ENCODE measurements at places on chromosomes 2 and 18.

GRCh38 chr2:234339501-234339900 lies 157.4 kb downstream of the ARL4C start:
- no peak for DNase-seq

GRCh38 chr2:62339413-62339812 lies 143.5 kb downstream of the B3GNT2 start:
- DNase-seq, result no peak

DNA sequence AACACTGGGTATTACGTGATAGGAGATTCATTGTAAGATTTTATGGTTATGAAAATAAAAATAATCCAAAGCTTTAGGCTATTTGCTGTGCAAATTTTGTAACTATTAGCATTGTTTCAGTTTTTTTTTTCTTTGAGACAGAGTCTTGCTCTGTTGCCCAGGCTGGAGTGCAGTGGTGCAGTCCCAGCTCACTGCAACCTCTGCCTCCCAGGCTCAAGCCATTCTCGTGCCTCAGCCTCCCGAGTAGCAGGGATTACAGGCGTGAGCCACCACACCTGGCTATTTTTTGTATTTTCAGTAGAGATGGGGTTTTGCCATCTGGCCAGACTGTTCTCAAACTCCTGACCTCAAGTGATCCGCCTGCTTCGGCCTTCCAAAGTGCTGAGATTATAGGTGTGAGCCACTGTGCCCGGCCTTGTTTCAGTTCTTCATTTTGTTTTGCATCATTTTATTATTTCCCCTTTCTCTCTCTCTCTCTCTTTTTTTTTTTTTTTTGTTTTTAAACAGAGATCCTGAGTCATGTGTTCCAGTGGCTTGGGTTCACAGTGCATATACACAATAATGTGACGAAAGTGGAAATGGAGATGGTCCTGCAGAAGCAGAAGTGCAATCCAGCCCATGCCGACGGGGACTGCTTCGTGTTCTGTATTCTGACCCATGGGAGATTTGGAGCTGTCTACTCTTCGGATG lies 25.8 kb downstream of the CASP10 start:
- DNase-seq, result no peak

GRCh38 chr2:206213514-206213845 lies 53.8 kb downstream of the EEF1B2 start:
- DNase-seq, result no peak

DNA sequence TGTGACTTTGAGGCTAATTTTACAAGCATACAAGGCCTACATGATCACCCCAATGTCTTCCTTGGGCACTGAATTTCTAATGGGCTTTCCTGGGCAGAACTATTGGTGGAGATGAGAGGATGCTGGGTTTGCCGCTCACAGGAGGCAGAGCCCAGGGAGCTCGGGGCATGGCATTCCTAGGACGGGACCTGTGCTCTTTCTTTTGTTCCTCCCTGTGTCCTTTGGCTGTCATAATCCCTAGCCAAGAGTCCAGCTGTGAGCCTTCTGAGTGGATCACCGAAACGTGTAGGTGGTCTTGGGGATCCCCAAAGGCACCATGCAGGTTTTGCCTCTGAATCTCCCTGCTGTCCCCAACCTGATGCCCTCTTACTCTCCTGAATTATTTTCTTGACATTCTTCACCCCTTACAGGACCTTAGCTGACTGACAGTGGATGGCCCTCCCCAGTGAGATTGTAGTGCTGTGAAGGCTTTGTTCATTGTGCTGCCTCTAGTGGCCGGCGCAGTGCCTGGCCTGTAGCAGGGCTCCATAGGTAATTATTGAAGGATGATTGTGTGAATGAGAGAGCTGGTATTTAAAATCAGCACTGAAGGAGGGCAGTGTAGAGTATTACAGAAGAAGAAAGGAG lies 221.9 kb downstream of the ZNF407 start:
- no peak for DNase-seq

- no peak for DNase-seq
These were observed 28.1 kb downstream of the SLC1A4 start for GRCh38 chr2:65017335-65017734.

- DNase-seq, result no peak
These were observed 221.2 kb upstream of the KCNJ3 start for GRCh38 chr2:154477319-154477718.

- no peak for DNase-seq
These were observed 2.2 kb upstream of the MTCL1 start for GRCh38 chr18:8703092-8703709.
